ENCODE measurements at places on chromosomes 7 and 10.

DNA sequence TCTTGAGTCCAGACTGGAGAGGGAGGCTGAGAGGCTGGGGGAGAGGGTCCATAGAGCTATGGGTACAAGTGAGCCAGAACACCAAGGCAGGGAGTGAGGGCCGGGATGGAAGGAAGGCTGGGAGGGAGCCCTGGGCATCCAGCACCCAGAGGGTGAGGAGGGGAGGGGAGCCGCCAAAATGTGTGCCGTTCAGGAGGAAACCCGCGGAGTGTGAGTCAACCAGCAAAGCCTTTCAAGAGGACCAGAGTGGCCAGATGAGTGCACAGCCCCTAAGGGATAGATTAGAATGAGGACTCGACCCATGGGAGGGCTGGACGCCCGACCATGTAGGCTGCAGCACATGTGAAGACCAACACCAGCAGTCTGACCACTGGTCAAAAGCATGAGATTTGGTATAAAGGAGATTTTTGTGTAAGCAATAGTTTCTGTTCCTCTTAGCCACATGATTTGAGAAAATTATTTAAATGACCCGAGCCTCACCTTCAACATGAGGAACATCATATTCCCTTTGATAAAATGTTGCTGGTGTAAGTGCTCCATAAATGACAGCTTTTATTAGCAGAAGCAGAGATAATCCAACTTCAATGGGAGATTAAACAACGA lies 179.7 kb upstream of the GRB10 start:
- DNase-seq, result no peak

GRCh38 chr7:20019757-20020432 lies 197.3 kb downstream of the MACC1 start:
- no peak for DNase-seq

DNA sequence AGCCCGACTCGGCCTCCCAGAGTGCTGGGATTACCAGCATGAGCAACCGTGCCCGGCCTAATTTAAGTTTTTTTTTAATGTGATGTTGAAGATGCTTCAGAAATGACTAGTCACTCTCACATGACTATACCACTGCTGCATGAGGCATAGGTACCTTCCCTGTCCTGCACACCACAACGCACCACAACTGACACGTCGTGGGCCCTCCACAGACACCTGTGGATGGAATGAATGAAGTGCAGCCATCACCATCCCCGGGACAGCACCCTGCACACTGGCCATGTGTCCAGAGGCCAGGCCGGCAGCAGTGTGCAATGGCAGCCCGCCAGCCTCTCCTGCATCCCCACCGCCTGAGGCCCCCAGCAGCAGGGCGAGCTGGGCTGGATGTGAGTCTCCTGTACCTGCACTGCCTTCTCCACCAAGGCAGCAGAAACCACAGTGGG lies 55.1 kb downstream of the VOPP1 start:
- DNase-seq, result no peak

DNA sequence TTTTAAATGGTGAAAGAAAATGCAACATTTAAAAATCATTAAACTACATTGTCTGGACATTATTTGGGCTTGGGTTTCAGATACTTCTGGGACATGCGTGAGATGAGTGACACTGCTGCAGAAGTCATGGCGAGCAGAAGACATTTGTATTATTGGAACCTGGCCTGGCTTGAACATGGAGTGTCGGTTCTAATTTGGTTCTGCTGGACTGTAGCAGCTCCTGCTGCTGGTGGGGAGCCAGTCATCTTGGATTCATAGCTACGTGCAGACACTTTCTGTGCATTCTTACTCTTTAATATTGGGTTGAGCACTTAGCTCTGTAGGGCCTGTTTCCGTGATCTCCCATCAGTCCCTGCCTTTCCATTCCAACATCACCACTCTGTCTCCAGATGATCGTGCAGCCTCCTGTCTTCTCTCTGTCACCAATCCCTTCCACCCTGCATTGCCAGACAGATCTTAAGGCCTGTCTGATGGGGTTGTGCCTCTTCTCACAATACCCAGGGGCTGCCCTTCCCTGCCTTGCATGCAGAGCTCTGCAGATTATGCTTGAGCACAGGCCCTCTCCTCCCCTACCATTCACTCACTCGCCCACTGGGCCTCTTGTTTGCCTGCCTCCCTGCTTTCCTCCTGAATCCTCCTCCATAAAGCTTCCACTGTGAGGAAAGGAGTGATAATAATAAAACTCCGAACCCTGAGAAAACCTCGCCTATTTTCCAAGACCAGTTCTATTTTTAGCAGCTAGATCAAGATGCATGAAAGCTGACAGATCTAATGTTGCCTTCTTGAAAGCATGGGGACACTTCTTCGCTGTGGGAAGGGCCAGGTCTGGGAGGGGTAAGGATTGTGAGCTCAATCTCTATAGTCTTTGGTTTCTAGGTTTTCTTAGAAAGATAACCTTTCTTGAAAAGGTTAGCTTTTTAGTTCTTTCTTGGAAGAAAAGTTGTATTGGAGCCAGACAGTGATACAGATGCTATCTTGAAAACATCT lies 32.9 kb downstream of the CELF2 start:
- DNase-seq, result no peak

Measured in BJ (cell line).